ENCODE measurements at places on chromosomes 7 and 10. TPM values are rescaled to one million over a fixed set of nuclear protein-coding genes. Genes with fewer than 3 reads are reported as not detected.

The ABCC2 gene
- polyA plus RNA-seq, result 87.7 TPM

The DPP6 gene
- polyA plus RNA-seq, result 0.80 TPM

The PAPOLB gene
- 0.03 TPM for polyA plus RNA-seq

DNA sequence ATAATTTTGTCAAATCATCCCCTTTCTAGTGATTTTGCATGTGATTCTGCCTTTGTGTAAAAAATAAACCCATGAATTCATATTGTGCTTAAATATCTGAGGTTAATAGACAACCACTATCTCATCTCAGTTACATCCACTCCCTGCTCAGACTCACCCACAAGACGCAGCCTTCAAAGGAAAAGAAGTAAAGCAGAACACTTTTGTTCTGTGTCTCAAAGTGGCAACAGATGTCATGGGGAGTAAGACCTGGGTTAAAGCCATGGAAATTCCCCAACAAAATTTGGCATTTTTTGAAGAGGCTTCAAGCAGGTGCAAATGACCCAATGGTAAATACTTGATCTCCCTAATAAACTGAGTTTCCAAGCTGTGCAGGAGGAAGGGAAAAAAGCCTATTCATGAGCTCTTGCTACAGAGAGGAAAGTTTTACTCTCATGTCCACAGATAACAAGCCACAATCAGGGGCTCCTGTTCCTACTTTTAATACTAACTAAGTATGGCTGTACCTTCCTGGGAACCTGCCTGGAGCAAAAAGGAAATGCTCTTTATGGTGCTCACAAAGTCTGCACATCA lies 4.7 kb downstream of the CYP3A7 start:
- peak; percentile 55 for DNase-seq

GRCh38 chr10:44173608-44173894 lies 211.3 kb downstream of the CXCL12 start:
- no peak for DNase-seq

GRCh38 chr10:3559011-3559410 lies 226.0 kb downstream of the KLF6 start:
- no peak for DNase-seq

- peak; percentile 90 for DNase-seq
Observed at GRCh38 chr10:110774069-110775019, 97.4 kb upstream of the PDCD4 start.

GRCh38 chr7:33444511-33444910 lies 315.1 kb downstream of the BBS9 start:
- no peak for DNase-seq

- no peak for DNase-seq
Observed at GRCh38 chr10:3892440-3893425, 107.7 kb upstream of the KLF6 start.

- no peak for DNase-seq
Observed at GRCh38 chr7:882336-883035, 6.1 kb downstream of the GET4 start.

DNA sequence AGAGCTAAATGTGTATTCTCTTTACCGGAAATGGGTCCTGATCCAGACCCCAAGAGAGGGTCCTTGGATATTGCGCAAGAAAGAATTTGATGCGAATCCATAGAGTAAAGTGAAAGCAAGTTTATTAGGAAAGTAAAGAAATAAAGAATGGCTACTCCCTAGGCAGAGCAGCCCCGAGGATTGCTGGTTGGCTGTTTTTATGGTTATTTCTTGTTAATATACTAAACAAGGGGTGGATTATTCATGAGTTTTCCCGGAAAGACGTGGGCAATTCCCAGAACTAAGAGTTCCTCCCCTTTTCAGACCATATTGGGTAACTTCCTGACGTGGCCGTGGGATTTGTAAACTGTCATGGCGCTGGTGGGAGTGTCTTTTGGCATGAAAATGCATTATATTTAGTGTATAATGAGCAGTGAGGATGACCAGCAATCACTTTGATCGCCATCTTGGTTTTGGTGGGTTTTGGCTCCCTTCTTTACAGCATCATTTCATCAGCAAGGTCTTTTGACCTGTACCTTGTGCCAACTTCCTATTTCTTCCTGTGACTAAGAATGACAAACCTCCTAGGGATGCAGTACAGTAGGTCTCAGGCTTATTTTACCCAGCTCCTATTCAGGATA lies 60.4 kb downstream of the ARL4A start:
- DNase-seq, result no peak

GRCh38 chr10:91788527-91788926 lies 9.7 kb upstream of the TNKS2 start:
- no peak for DNase-seq

All from small intestine (tissue), 16 donors.